ENCODE measurements at places on chromosomes 6 and 20.

GRCh38 chr6:160766989-160767646 lies 65.1 kb downstream of the PLG start:
- DNase-seq = no peak

GRCh38 chr6:48735846-48736245 lies 624.8 kb upstream of the PTCHD4 start:
- DNase-seq = no peak

GRCh38 chr6:125477844-125478243 lies 176.1 kb upstream of the HDDC2 start:
- no peak for DNase-seq

DNA sequence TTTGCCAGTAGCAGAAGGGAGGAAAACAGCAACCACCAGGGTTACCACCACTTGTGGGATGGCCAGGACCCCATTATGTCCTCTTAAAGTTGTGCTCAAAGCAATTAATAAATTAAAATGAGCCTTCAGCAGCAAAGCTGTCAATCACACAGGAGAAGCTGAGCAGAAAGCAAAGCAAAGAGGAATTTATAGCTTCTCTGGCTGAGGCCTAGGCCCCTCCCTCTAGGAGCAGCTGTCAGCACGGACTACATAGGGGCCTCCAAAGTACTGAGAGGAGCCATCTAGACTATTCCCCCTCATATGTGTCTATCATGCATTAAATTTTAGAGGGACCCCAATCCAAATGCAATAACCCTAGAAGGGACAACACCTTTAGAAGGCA lies 6.4 kb downstream of the CCND3 start:
- no peak for DNase-seq

Data from GM04503 (cell line).